ENCODE measurements at places on chromosomes 6 and 20.

DNA sequence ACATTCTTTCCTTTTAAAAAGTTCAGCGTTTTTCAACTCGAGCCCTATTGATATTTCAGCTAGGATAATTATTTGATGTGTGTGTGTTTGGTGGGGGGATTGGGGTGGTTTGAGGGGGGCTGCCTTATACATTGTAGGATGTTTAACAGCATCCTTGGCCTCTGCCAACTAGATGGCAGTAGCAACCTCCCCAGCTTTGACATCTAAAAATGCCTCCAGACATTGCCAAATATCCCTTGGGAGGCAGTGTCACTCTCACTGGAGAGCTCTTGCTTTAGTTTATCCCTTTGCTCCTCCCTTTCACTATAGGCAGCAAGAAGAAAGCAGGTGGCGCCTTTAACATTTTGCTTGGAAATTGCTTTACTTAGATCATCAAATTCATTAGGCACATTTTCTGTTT lies 14.6 kb upstream of the TP53TG5 start:
- DNase-seq: no peak

DNA sequence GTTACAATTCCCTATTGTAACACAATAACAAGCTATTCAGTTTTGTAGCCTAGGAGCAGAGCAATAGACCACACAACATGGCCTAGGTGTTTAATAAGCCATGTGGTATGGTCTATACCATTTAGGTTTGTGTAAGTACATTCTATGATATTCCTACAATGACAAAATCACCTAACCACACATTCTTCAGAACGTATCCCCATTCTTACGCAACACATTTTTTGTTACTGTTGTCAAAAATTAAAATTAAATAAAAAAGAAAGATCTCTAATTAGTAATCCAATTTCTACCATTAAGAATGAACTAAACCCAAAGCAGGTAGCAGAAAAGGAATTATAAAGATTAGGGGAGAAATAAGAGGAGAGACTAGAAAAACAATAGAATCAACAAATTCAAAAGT lies 44.0 kb downstream of the RANBP9 start:
- no peak for DNase-seq

DNA sequence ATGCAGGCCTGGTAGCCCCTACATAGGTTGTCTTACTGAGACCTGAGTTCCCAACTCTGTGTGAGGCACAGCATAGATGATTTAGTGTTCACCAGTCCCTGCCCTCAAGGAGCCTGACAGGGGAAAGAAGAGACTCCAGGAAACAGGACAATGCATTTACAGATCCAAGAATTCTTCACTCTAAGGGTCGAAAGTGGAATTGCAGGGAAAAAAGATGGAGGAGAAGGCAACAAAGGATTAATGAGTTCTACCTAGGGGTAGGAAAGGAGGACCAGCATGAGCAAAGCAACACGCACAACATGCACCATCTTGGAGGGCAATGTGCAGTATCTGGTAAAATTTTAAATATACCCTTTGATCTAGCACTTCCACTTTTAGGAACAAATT lies 5.9 kb downstream of the SPAG4 start:
- no peak for DNase-seq

DNA sequence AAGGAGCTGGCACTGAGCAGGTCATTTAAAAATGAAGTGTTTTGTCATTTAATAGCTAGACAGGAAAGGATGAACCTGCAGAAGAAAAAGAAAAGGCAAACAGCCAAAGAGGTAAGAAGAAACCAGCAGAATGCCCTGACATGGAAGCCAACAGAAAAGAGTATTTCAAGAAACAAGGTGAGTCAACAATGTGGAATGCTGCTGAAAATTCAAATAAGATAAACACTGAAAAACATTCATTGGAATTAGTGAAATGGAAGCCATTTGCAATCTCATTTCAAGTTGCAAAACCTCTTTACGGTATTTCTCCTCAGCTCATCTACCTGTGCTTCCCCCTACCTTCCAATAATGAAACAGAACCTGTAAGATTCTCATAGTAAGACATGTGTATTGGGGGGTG lies 59.6 kb downstream of the RWDD2A start:
- DNase-seq: no peak

GRCh38 chr20:7237251-7237650 lies 469.8 kb downstream of the BMP2 start:
- DNase-seq: no peak

- no peak for DNase-seq
Measured at GRCh38 chr6:24031496-24031895, 94.5 kb upstream of the NRSN1 start.

DNA sequence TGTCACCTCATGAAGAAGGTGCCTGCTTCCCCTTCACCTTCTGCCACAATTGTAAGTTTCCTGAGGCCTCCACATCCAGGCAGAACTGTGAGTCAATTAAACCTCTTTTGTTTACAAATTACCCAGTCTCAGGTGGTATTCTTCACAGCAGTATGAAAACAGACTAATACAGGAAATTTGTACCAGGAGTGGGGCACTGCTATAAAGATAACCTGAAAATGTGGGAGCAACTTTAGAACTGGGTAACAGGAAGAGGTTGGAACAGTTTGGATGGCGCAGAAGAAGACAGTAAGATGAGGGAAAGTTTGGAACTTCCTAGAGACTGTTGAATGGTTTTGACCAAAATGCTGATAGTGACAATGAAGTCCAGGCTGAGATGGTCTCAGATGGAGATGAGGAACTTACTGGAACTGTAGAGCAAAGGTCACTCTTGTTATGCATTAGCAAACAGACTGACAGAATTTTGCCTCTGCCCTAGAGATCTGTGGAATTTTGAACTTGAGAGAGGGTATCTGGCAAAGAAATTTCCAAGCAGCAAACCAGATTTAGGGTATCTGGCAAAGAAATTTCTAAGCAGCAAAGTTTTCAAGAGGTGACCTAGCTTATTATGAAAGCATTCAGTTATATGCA lies 23.5 kb upstream of the COL21A1 start:
- DNase-seq: no peak

- DNase-seq: no peak
Measured at GRCh38 chr6:169997187-169997929, 245.9 kb downstream of the ERMARD start.

DNA sequence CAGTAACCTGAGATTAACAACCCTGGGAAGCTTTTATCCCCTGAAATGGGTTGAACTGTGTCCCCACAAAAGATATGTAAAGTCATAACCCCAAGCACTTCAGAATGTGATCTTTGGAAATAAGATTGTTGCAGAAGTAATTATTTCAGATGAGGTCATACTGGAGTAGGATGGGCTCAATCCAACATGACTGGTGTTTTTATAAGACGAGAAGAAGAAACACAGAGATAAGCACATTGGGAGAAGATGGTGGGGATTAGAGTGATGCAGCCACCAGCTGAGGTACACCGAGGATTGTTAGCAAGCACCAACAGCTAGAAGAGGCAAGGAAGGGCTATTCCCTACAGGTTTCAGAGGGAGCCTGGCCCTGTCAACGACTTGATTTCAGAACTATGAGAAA lies 12.5 kb upstream of the RNF217 start:
- no peak for DNase-seq

DNA sequence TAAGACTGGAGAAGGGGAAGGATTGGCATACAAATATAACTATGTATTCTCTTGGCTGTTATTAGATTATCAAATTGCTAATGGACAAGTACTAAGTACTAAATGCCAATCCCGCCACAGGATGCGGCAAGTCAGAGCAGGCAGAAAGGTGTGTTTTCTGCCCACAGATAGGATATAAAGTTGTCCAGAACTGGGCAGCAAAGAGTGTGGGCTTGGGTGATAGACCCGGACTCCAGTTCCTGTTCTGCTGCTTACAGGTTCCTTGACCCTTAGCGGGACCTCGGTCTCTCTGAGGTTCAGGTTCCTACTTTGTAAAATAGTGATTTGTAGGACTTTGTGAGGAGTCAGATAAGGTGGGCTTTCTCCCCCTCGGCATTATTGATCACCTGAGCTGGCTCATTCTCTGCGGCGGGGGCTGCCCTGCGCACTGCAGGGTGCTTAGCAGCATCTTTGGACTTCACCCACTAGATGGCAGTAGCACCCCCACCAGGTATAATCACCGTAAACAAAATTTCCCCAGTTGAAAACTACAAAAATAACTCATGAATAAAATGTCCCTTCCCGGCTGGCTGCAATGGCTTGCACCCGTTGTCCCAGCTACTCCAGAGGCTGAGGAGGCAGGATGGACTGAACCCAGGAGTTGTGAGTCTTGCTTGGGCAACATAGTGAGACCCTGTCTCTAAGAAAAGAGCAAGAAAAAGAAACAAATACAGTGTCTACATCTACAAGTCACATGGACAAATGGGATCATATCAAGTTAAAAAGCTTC lies 193.1 kb downstream of the DOK5 start:
- no peak for DNase-seq

- no peak for DNase-seq
Measured at GRCh38 chr6:31010393-31011060, at the start of gene MUC22. MUC22 (plus strand) TSS chr6:31010474; CDS start chr6:31010707, 233 bp downstream.

DNA sequence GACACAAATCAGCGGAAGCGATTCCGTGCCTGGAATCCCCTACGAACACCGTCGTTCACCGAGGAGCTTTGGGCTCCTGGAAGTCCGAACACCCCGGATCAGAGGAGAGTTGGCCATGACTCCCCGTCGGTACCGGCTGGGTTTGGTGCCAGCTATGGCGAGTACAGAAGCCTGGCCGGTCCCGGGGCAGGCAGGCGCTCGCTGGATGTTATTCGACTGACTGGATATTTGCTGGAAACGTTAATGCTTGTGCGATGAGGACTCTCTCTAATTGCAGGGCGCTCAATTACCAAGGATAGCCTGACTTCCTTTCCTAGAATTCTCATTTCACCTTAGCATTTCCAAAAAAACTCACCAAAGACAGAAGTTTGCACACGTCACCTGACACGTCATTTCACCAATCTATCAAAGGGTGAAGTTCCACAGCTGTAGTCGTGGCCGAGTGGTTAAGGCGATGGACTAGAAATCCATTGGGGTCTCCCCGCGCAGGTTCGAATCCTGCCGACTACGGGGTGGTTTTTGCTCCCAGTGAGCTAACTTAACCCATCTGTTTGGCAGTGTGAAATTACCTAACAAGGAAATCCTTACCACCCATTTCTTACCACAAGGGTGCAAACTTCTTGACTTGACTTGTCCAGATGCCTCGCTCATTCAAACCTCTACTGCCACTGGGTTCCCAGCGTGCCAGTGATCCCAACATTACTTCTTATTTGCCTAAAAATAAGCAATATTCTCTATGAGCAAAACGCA lies 22.7 kb upstream of the ZNF184 start:
- DNase-seq: peak; percentile 57

GRCh38 chr6:45946887-45947286 lies 68.8 kb downstream of the CLIC5 start:
- DNase-seq: no peak

- no peak for DNase-seq
Measured at GRCh38 chr6:108568101-108568500, 7.4 kb downstream of the FOXO3 start.

- DNase-seq: no peak
Measured at GRCh38 chr6:100230115-100230952, 234.4 kb downstream of the SIM1 start.

DNA sequence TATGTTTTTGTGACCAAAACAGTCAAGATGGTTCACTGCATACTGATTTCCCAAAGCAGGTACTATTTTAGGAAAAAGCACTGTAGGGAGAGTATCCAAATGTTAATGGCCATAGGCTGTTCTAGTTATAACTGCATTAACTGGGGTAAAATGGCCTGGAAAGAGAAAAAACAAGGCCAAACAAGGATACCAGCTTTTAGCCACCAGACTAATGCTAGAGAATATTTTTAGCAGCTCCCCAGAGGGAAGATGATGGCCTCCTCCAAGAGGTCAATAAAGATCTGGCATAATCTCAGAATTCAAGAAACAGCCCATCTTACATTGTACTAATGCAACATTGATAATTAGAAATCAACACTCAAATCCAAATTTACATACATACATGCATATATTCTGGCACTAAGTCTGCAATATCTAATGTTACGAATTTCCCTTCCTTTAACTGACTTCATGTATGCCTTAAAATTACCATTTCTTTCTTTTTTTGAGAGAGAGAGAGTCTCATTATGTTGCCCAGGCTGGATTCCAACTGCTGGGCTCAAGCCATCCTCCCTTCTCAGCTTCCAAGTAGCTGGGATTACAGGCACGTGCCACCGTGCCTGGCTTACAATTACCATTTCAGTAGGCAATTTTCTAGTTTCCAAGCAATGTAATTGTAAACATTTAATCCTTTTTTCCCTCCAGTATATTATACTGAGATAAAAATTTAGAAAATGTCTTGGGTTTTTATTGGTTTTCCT lies 9.3 kb downstream of the COX7A2 start:
- no peak for DNase-seq

DNA sequence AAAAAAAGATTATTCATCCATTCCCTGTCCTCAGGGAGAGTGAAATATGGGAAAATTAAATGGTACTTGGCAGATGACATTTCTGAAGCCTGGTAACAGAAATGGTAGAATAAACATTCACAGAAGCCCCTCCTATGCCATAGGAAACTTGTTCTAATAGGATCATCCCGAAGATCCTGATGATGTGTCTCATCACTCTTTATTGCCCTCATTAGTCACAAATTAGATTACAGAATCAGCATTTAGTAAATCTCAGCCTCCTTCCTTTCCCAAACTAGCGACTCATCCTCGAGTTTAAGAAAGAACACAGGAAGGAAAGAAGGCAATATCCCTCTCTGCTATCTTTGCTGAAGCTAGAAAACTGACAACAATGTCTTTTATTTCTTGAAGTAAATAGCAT lies 154.4 kb downstream of the TMEM200A start:
- DNase-seq: no peak

DNA sequence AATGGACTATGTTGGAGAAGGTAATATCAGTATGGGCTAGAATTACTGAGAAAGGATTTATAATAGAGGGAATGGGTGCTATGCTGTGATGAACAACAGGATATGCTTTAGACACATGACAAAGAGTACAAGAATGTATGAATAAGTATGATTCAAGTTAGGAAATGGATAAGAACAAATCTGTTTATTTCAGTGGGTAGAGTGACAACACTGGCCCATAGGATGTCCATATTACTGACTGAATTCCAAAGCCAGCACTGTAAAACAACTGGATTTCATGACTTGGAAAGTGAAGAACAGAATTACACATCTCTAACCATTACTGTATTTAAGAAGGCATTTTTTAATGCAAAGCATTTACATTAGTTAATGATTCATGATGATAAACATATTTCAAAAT lies 35.9 kb downstream of the EPM2A start:
- DNase-seq: no peak

- no peak for DNase-seq
Measured at GRCh38 chr6:158999154-158999665, 792 bp downstream of the RSPH3 start.

DNA sequence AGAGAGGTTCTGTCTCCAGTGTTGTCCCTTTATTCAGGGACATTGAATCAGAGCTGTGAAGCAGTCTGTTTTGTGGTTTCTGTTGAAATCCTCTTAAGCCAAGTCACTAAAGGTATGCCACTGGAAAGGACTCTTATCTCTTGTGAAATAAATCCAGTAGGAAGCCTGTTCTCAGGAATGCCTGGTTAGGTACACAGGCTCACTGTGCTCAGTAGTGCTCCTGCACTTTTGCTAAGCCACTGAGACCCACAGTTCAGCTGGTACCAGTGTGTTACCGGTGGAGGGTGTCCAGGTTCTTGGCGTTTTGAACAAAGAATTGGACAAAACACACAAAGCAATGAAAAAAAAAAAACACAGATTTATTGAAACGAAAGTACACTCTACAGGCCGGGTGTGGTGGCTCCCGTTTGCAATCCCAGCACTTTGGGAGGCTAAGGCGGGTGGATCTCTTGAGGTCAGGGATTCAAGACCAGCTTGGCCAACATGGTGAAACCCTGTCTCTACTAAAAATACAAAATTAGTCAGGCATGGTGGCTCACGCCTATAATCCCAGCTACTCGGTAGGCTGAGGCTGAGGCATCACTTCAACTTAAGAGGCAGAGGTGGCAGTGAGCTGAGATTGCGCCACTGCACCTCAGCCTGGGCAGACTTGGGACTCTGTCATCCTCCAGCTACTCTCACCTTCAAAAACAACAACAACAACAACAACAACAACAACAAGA lies 186.1 kb downstream of the JARID2 start:
- no peak for DNase-seq

All from stimulated activated naive CD4-positive, alpha-beta T cell treated with Interleukin-2 at 50 U/mL for 16 hours (primary cell).